ENCODE measurements at places on chromosomes 3 and 15. TPM values are rescaled to one million over a fixed set of nuclear protein-coding genes. Genes with fewer than 3 reads are reported as not detected.

DNA sequence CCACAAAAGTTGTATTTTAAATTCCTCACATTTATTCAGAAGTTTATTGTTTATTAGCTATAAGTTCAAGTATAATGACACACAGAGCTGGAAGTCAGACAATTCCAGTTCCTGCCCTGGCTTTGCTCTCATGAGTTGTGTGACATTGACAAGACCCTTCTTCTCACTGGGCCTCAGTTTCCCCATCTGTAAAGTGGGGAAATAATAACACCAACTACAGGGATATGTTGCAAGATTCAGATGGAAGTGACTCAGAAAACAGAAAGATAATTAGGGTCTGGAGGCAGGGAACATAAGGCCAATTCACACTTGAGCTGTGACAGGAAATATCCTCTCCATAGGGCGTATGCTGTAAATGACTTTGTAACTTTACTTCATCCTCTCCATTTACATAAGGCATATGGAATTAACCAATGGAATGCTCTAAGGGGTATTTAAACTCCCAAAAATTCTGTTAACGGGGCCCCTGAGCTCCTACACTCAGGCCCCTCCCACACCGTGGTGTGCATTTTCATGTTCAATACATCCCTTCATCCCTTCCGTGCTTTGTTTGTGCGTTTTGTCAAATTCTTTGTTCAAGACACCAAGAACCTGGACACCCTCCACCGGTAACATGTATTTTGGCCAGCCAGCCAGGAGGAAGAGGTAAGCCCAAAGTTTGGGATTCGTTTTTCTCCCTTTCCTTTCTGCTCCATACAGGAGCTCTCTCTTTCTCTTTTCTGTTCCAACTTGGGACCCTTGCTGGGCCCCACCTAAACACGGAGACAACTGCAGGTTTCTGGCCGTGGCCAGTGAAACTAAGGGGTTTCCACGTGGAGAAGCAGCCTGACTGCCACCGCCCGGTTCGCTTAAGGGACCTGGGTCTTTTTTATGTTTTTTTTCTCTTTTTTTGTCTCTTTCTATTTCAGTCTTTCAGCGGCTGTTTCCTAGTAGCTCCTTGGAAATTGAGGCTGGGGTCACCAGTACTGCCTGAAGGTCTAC, 16.9 kb downstream of the CYP11A1 start:
- no peaks in the 10 kb centered on the region for H3K27me3 ChIP-seq
- no peak overlapping the region for H3K4me3 ChIP-seq
- DNase-seq, result no peak
- no peaks in the 10 kb centered on the region for H3K36me3 ChIP-seq
- H3K27ac ChIP-seq, result no peak overlapping the region

DNA sequence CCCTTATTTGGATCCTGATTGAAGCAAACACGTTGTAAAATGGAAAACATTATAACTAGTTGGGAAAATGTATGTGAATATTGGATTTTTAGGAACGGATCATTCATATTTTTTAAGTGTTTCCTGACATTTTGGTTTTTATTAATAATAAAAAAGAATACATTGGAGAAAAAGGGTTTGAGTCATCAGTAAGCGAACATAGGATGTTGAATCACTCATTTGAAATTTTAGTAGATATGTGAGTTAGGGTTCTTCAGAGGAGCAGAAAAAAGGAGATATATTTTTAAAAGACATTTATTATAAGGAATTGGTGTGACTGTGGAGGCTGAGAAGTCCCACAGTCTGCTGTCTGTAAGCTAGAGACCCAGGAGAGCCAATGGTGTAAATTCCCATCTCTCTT, 258.5 kb downstream of the PTPRG start:
- no peaks in the 10 kb centered on the region for H3K36me3 ChIP-seq
- H3K4me1 ChIP-seq, result peaks cover 5% of the 10 kb centered on the region
- DNase-seq, result no peak
- H3K4me3 ChIP-seq, result no peak overlapping the region
- no peak overlapping the region for H3K27ac ChIP-seq

CD200R1 gene
- 6.5 TPM for total RNA-seq

DNA sequence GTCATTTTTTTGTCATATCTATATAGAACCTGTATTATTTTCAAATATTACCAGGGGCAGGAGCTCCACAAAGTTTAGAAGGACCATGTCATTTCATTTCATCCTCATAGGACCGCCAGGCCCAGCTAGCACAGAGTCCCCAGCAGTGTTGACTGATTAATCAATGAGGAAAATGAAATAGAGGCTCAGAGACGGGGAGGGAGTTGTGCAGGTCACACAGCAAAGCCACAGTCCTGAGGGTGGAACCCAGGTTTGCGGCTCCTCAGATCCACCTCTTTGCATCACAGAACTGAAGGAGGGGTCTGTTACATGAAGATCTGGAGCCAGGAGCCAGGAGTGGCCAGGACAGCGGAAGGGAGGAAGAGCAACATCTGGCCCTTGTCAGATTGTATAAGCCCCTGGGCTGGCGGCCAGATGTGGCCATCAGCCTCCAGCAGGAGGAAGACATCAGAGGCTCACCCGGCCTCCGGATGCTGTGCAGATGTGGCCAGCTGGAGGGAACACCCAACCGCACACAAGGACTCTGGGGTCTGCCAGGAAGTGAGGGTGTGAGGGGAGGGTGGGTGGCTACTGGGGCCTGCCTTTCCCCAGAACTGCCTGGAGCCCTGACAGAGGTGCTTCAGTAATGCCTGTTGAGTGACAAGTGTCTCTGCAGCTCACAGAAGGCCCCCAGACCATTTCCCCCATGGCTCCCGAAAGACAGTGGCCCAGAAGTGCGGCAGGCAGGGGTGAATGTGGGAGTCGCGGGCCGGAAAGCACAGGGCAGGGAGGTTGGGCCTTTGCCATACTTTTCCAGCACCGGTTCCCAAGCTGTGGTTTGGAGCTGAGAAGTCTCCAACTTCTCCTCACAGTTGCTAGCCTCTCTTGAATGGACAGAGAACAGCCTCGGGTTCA, 21.3 kb downstream of the EFCC1 start:
- no peak overlapping the region for H3K4me3 ChIP-seq
- H3K27ac ChIP-seq, result no peak overlapping the region
- H3K4me1 ChIP-seq, result no peaks in the 10 kb centered on the region
- no peaks in the 10 kb centered on the region for H3K36me3 ChIP-seq

- H3K27me3 ChIP-seq, result no peaks in the 10 kb centered on the region
- H3K4me3 ChIP-seq, result no peak overlapping the region
- DNase-seq, result peak; percentile 85
- H3K36me3 ChIP-seq, result no peaks in the 10 kb centered on the region
- H3K27ac ChIP-seq, result no peak overlapping the region
- no peaks in the 10 kb centered on the region for H3K4me1 ChIP-seq
Observed at GRCh38 chr15:79283252-79284048, 928 bp downstream of the ANKRD34C start.

DNA sequence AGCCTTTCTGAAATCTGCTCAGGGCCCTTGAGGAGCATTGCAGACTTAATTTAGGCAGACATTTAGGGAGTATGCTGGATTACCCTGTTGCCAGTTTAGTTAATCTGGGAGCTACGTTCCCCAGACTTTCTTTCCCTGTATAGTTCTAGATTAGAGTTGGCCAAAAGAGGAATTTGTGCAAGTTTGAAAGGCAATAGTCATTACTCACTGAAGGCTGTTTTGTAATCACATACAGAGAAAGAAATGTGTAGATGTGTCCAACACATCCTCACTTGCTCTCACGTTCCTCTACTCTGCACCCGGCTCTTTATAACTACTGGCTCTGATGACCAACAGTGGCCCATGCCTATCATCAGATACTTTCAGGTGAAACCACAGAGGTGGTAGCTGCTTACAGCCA, 24.2 kb downstream of the MASP1 start:
- H3K4me3 ChIP-seq, result no peak overlapping the region
- H3K36me3 ChIP-seq, result no peaks in the 10 kb centered on the region
- no peaks in the 10 kb centered on the region for H3K27me3 ChIP-seq
- H3K27ac ChIP-seq, result no peak overlapping the region
- peaks cover 2% of the 10 kb centered on the region for H3K4me1 ChIP-seq
- DNase-seq, result no peak

PPP1R14D gene
- not detected for total RNA-seq

GRCh38 chr15:69843900-69844304, 253.8 kb downstream of the TLE3 start:
- no peaks in the 10 kb centered on the region for H3K36me3 ChIP-seq
- DNase-seq, result no peak
- H3K4me3 ChIP-seq, result no peak overlapping the region
- H3K27me3 ChIP-seq, result no peaks in the 10 kb centered on the region
- no peaks in the 10 kb centered on the region for H3K4me1 ChIP-seq

DNA sequence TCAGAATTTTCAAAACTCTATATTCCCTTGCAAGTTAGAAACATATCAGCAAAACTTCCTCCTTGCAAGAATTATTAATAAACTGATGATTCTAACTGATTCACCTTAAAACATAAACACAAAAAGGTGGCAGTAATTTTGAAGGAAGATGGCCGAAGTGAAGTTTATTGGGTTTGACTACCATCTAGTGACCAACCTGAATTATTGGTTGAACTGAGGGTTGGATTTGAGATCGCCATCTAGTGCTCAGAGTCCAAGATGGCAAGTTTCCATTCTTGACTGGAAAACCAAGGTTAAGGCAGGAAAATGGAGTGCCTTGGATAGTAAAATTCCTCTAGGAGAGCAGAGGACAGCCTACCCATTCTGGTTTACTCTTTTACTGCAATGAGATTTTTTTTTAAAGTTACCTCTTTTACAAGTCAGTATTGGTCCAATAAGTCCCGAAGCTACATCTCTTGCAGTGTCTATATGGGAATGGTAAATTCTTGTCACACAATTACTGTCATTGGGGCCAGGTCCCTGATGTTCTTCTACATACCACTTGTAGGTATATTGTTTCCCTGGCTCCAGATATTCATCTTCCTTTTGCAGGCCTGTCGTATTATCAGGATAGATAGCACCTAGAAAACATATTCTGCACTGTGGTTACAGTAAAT, 51.6 kb upstream of the CP start:
- no peaks in the 10 kb centered on the region for H3K36me3 ChIP-seq
- no peak overlapping the region for H3K27ac ChIP-seq
- H3K4me1 ChIP-seq, result no peaks in the 10 kb centered on the region
- H3K27me3 ChIP-seq, result no peaks in the 10 kb centered on the region
- DNase-seq, result no peak
- no peak overlapping the region for H3K4me3 ChIP-seq

CELSR3 gene
- total RNA-seq, result 1.3 TPM

GRCh38 chr3:63343674-63344073, 65.6 kb downstream of the SYNPR start:
- peak; percentile 80 for DNase-seq
- H3K36me3 ChIP-seq, result no peaks in the 10 kb centered on the region
- H3K27me3 ChIP-seq, result no peaks in the 10 kb centered on the region
- no peak overlapping the region for H3K27ac ChIP-seq
- H3K4me1 ChIP-seq, result no peaks in the 10 kb centered on the region
- no peak overlapping the region for H3K4me3 ChIP-seq

- H3K4me3 ChIP-seq, result no peak overlapping the region
- DNase-seq, result no peak
- H3K27ac ChIP-seq, result no peak overlapping the region
- no peaks in the 10 kb centered on the region for H3K36me3 ChIP-seq
- H3K4me1 ChIP-seq, result no peaks in the 10 kb centered on the region
- no peaks in the 10 kb centered on the region for H3K27me3 ChIP-seq
Observed at GRCh38 chr15:94736236-94736635, 504.9 kb downstream of the MCTP2 start.

- no peak overlapping the region for H3K4me3 ChIP-seq
- no peak overlapping the region for H3K27ac ChIP-seq
- no peaks in the 10 kb centered on the region for H3K4me1 ChIP-seq
- no peaks in the 10 kb centered on the region for H3K36me3 ChIP-seq
- no peaks in the 10 kb centered on the region for H3K27me3 ChIP-seq
Observed at GRCh38 chr3:183613366-183614285, 21.8 kb upstream of the KLHL24 start.

DNA sequence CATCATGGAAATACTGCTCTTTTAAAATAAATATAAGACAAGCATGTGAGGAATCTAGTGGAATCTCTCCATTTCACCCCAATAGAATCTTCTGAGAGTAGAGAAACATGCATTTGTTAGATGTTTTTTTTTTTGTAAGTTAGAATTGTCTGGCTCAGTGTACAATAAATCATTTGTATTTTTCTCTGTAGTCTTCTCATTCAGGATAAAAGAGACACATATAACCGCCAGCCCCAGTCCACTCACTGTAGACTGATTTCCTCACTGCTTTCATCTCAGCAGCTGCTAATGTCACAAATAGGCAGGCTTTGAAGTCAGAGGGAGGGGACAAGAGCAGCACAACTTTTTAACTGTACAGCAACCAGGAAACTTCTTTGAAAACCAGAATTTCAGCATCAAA, 140.2 kb upstream of the RBMS3 start:
- peaks cover 2% of the 10 kb centered on the region for H3K4me1 ChIP-seq
- no peak overlapping the region for H3K27ac ChIP-seq
- H3K27me3 ChIP-seq, result peaks cover 1% of the 10 kb centered on the region
- no peaks in the 10 kb centered on the region for H3K36me3 ChIP-seq
- DNase-seq, result no peak

AADACL2 gene
- total RNA-seq, result 0.24 TPM

- no peaks in the 10 kb centered on the region for H3K4me1 ChIP-seq
- H3K27me3 ChIP-seq, result no peaks in the 10 kb centered on the region
- H3K4me3 ChIP-seq, result no peak overlapping the region
Observed at GRCh38 chr3:23669541-23670255, 136.1 kb upstream of the UBE2E1 start.

GRCh38 chr15:98763179-98763578, 114.8 kb downstream of the IGF1R start:
- peaks cover 5% of the 10 kb centered on the region for H3K4me1 ChIP-seq
- H3K4me3 ChIP-seq, result no peak overlapping the region
- no peak for DNase-seq
- H3K27ac ChIP-seq, result no peak overlapping the region
- no peaks in the 10 kb centered on the region for H3K27me3 ChIP-seq
- no peaks in the 10 kb centered on the region for H3K36me3 ChIP-seq

DNA sequence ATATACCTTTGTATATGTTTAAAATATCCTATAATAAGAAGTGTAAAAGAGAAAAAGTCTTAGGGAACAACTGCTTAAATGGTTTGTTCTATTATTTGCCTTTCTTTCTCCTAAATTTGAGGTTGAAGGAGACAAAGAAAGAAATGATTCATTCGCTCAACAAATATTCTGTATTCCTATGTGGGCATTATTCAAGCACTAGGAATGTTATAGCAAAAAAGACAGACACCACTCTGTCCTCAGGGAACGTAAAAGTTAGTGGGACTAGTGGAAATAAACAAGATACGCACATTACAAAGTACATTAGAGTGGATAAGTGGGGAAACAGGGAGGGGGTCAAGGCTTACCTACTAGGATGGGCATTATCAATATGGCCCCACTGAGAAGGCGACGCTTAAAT, 332.2 kb downstream of the LPP start:
- no peaks in the 10 kb centered on the region for H3K27me3 ChIP-seq
- peaks cover 2% of the 10 kb centered on the region for H3K36me3 ChIP-seq

- no peaks in the 10 kb centered on the region for H3K27me3 ChIP-seq
- peak overlapping the region; percentile 76 for H3K4me3 ChIP-seq
- no peaks in the 10 kb centered on the region for H3K36me3 ChIP-seq
- peaks cover 3% of the 10 kb centered on the region for H3K4me1 ChIP-seq
- no peak for DNase-seq
- H3K27ac ChIP-seq, result no peak overlapping the region
Observed at GRCh38 chr3:56557831-56558170, 826 bp downstream of the CCDC66 start.

GRCh38 chr3:8205881-8206280, 295.7 kb upstream of the LMCD1 start:
- H3K27ac ChIP-seq, result no peak overlapping the region
- H3K4me1 ChIP-seq, result no peaks in the 10 kb centered on the region
- no peak overlapping the region for H3K4me3 ChIP-seq
- no peaks in the 10 kb centered on the region for H3K27me3 ChIP-seq

- H3K27ac ChIP-seq, result no peak overlapping the region
- H3K27me3 ChIP-seq, result no peaks in the 10 kb centered on the region
- no peak for DNase-seq
- H3K36me3 ChIP-seq, result no peaks in the 10 kb centered on the region
- no peaks in the 10 kb centered on the region for H3K4me1 ChIP-seq
Observed at GRCh38 chr3:181610083-181610972, 101.4 kb upstream of the SOX2 start.
